Hindlimb muscle (tissue), 1 donor: ENCODE measurements at places on chromosomes 6 and 20.

DNA sequence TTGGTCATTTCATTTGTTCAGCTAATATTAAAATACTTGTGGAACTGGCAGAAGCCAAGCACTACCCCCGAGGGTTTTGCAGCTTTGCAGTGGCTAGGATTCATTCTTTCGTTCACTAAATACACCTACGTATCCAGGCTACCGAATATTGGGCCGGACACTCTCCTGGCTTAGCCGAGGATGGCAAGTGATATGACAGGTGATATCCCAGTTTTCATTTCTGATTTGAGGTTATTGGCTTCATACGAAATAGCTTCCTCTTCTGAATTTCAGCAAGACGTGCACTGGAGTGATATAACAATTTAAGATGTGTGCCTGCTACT lies 536 bp upstream of the MTFR2 start:
- no peak for DNase-seq

DNA sequence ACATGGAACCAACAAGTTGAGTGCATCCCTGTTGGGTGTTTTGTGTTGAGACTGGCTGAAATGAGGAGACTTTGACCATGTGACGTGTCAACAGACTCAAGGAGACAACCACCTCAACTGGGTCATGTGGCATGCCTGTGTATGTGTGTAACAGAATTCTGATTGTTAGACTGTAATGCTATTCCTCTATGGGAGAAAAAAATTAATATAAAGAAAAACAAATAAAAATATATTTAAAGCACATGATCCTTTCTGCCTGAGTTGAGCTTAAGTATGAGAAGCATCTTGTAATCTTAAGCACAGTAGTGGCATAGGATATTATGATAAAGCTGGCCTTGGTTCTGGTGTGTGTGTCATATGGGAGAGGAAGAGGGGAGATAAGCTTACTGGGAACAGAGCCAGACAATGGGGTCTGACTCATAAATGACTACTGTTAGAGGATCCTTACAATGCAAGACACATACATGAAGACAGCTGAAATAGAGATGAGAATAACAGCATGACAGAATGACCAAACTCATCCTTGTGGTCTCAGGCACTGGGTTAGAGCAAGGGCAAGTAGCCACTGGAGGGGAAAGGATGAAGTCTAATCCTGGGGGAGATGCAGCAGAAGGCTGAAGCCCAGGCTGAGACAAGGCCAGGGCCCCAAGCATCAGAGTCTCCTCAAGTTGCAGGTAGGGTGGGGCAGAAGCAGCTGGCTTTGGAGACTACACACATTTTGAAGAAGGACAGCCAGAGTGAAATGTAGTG lies 9.2 kb downstream of the TP53INP2 start:
- DNase-seq = no peak

DNA sequence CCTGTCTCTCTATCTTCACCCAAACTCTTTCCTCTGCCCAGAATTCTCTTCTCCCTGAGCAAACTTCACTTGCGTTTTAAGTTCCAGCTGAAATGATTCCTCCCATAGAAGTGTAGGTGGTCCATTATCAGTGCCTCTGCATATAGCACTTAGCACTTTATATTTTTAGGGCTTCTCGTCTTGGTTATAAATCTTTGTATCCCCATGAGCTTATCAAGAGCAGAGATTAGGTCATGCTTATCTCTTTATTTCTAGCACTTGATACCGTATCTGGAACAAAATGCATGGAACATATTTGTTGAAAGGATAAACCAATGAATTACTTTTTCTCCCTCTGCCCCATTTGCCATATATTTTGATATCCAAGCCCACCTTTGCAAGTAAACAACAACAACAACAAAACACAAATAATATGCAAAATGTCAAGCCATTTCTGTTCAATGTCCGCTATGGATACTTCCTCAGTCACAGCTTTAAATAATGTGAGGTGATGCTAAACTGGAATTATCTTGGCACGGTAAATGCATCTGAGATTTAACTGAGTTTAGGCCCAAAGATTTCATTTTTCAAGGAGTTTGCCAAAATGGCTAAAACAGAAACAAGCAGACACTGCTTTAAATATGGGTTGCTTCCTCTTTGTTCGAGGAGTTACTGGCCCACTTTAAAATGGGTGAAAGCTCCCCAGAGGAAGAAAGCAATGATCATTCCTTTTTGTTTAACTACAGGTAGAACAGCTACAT lies 106.2 kb upstream of the STMND1 start:
- DNase-seq = no peak

DNA sequence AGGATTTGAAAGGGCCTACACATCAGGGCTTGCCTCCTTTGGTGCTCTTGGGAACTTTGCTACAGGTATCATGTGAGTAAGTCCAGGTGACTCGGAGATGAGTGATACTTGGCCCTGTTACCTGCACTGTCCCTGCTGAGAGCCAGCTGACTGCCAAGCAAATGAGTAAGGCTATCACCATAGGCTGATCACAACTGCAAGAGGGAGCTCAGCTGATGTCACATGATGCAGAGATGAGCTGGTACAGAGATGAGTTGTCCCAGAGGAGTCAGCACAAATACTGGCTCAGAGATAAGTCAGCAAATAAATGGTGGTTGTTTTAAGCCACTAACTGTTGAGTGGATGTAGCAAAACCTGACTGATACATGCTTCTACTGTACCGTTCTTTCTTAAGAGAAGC lies 41.4 kb downstream of the LAMP5 start:
- DNase-seq = no peak

DNA sequence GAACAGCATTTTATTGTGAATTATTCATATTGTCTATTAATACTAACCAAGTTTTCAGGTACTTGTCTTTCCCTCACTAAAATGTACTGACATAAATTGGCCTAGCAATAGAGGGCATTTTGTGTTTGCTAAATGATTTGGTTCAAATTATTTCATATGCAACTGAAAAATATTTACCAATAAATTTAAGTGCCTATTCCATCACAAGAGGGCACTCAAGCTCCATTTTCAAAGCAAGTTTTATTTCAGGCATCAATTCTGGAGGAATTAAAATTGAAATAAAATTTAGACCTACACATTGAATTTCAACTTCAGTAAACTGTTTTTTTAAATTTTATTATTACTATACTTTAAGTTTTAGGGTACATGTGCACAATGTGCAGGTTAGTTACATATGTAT lies 114.3 kb upstream of the SYNCRIP start:
- DNase-seq = peak; percentile 3

DNA sequence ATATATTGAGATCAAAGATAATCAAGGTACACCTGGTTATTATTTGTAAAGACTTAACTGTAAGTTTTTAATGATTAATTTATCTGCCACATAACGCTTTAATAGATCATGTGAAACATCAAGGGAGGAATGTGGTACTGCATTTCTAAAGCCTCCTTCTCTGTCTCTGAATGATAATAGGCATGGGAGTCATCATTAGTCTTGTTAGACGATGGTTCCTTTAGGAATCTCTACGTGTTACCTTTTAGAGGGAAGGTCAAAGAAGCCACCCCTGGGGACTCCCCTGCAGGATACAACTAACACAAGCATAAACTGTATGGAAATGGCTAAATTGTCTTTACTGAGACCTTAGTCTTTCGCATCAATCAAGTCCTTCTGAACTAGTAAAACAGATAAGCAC lies 173.6 kb upstream of the MCHR2 start:
- DNase-seq = no peak

DNA sequence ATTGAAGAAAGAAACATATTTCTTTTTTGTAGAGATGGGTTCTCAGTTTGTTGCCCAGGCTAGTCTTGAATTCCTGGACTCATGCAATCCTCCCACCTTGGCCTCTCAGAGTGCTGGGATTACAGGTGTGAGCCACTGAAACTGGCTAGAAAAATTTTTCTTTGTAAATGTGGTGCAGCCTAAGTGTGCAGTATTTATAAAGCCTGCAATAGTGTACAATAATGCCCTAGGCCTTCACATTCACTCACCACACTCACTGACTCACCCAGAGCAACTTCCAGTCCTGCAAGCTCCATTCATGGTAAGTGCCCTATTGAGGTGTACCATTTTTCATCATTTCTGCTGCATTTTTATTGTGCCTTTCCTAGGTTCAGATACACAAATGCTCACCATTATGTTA lies 31.4 kb downstream of the NHSL1 start:
- no peak for DNase-seq

- DNase-seq = no peak
These were observed 144.3 kb downstream of the ADGRB3 start for GRCh38 chr6:68779366-68779765.

- DNase-seq = no peak
These were observed 28.1 kb downstream of the HUS1B start for GRCh38 chr6:628766-629165.

DNA sequence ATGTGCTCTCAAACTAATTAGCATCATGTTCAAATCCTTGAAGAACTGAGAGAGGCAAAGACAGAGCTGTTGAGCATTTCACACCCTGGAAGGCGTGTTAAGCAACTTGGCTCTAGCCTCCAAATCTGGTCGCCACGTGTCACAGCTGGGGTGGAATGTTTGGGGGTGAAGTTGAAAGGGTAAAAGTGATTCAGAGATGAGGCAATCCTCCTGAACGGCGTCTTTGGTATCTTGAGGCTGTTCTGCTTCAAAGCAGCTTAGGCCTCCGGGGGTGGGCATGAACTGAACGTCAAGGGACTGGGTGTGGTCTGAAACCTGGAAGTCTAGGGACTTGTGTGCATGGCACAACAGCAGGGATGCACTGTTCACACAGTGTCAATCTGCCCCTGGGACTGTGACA lies 62.3 kb downstream of the TRAM2 start:
- DNase-seq = no peak

DNA sequence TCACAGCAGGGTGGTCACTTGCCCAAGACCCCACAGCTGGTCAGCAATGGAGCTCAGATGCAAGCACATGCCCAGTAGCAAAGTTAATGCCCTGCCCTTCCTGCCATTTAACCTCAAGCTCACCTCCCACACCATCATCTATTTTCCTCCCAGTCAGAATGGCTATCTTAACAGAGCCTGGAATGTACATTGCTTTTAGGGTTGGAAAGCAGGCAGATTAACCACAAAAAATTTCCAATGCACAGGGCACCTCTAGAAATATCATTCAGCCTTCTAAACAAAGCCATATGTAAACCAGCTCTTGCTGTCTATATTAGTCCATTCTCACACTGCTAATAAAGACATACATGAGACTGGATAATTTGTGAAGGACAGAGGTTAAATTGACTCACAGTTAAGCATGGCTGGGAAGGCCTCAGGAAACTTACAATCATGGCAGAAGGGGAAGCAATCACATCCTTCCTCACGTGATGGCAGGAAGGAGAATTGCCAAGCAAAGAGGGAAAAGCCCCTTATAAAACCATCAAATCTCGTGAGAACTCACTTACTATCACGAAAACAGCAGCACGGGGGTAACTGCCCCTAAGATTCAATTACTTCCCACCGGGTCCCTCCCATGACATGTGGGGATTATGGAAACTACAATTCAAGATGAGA lies 106.9 kb downstream of the FYN start:
- DNase-seq = no peak

- DNase-seq = no peak
These were observed 1124.6 kb upstream of the MAP3K7 start for GRCh38 chr6:91711518-91711917.

DNA sequence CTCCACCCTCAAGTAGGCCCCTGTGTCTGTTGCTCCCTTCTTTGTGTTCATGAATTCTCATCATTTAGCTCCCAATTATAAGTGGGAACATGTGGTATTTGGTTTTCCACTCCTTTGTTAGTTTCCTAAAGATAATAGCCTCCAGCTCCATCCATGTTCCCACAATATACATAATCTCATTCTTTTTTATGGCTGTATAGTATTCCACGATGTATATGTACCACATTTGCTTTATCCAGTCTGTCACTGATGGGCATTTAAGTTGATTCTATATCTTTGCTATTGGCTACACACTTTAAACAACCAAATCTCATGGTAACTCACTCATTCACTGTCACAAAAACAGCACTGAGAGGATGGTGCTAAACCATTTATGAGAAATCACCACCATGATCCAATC lies 35.5 kb upstream of the VGLL2 start:
- no peak for DNase-seq

- peak; percentile 22 for DNase-seq
These were observed 32.7 kb upstream of the COL21A1 start for GRCh38 chr6:56280126-56280525.

DNA sequence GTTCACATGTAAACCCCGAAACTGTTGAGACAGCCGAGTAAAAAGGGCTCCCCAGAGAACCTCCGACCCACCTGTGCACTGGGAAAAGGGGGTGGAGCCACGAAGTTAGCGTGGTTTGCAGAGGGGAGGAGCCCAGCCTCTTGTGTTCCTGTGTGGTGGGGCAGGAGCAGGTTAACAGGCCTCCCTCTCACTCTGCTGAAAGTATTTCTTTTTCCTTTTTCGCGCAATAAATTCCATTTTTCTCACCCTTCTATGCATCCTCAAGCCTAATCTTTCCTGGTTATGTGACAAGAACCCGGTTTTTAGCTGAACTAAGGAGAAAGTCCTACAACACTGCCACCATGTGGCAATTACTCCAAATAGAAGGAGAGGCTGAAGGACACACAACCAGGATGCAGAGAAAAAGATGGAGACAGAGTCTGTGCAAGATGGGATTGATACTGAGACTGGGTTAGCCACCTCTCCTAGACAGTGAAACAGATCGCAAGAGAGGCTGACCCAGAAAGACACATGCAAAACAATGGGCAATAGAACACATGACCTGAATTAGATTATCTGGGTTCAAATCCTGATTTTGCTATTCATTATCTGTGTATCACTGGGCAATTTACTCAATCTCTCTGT lies 168.7 kb upstream of the PRSS16 start:
- DNase-seq = peak; percentile 54

DNA sequence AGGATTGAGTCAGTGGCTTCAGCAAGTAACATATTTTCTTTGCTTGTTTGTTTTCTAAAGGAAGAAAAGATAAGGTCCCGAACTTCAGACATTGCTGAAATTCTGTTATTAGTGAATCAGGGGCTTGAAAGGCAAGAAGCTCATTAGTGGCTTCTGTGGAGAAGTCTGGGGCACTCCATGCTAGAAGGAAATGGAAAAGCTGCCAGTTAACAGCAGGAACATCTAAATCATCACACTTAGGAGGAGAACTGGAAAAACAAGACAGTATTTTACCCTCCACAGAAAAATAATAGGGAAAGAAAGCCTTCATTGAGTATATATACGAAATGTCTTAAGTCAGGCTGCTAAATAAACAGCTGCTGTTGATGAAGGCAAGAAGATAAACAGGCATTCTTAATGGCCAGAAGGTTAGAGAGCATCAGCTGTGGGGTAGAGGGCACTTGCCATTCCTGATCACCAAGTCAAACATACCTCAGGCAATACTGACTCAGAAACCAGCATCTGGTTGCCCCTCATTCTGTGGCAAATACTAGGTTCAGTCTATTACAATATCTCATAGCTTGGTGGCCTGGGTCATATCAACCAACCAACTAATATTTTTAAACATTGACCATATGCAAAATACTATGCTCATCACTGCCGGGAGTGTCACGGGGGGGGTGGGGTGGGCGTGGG lies 143.2 kb upstream of the TENT5A start:
- no peak for DNase-seq
